ENCODE measurements at places on chromosomes 4 and X.

DNA sequence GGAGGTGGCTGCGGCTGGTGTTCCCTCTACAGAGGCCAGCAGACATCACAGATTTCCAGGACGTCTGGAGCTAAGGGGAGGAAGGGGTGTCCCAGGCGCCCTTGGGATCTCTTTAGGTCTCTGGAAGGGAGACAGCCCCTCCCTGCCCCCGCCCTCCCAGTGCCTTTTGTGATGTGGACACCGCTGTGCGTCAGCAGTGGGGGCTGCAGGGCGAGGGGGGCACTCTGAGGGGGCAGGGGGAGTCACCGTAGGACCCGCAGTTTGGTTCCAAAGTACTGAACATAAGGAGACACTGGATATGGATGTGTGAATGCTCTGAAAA lies 25.6 kb upstream of the MXD4 start:
- DNase-seq = no peak

GRCh38 chr4:67550451-67550850 lies 5.1 kb upstream of the CENPC start:
- no peak for DNase-seq

DNA sequence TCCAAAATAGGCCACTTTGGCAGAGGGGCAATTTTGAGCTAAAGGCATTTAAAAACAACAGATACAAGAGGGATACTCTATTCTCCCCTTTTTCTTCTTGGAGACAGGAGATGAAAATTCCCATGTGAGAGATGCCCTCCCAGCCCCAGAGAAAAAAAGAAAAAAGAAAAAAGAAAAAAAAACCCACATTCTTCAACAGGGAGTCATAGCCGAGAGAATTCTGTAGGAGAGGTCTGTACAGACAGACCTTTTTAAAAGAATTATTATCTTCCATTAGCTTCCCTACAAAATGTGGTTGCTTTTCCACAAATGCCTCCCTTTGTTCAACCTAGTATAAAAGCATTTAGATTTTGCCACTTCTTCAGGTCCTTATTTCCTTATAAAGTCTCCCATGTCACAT lies 89.9 kb downstream of the SPCS3 start:
- no peak for DNase-seq

DNA sequence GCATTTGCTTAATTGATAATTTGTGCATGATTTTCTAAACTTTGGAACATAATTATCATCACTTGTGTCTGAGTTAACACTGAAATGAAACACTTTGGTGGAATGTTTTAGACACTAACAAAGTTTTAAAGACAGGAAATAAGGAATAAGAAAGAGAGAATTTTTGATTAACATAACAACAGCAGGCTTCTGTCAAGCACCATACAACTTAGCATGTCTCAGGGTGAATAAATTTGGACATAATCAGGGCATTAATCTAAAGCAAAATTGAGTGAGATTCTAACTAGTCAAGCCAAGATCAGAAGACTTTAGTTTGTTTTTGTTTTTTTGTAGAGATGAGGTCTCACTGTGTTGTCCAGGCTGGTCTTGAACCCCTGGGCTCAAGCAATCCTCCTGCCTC lies 28.1 kb upstream of the DUSP21 start:
- DNase-seq = no peak
